Stimulated activated memory B cell treated with anti-CD40 and anti-IgM and Interleukin-4, amounts not matched to agents 10 μg/mL and 1 μg/mL and 100 μg/mL, for 72 hours (primary cell): ENCODE measurements at places on chromosomes 1 and 21.

DNA sequence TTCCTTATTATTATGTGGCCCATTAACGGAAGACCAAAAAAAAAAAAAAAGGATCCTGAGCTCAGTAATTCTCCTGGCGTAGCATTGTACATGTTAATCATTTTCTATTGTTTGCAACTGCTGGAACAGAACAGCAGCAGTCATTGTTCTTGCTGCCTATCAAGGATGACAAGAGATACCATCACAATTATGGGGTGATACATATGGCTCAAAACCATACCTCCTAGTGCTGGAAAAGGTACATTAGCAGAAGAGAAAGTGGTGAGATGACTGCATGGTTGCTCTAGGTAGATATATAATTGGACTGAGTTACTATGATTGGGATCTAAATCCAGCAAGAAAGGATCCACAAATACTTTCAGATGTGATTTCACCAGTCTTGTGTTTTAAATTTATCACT is 13.3 kb upstream of the TLR5 start:
- no peak for ATAC-seq

DNA sequence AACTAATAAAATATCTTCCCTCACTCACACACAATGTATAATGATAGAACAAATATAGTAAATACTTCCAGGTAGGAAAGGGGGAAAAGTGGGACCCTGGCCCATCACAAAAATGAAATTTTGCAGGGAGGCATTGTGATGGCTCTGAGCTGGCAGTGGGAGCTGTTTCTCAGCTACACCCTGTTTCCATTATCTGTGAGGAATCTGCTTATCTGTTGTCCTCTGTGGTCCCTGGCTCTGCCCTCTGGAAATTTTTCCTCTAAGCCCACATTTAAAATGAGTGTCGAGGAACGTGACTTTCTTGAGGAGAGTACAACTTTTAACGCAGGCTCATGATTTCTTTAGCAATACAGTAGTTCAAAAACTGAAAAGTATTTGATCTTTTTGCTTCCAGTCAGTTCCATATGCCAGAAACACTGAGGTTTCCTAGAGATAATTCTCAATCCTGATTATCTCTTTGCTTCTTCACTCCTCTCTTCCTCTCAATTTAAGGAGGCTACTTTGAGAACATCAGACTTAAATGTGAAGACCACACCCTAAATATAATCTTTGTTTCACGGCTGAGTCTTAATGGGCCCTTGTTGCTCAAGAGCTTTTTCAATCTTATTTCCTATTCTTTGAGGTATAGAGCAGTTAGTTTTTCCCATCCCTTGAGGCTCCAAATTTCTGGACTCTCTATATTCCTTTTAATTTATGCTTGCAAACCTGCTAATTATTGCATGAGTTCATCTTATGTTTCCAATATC is 5.0 kb upstream of the EEIG2 start:
- ATAC-seq, result no peak

- ATAC-seq, result no peak
Measured at GRCh38 chr1:40239626-40240025, 8.1 kb upstream of the TMCO2 start.

GRCh38 chr1:91556556-91556955 is 55.9 kb downstream of the CDC7 start:
- ATAC-seq, result no peak

DNA sequence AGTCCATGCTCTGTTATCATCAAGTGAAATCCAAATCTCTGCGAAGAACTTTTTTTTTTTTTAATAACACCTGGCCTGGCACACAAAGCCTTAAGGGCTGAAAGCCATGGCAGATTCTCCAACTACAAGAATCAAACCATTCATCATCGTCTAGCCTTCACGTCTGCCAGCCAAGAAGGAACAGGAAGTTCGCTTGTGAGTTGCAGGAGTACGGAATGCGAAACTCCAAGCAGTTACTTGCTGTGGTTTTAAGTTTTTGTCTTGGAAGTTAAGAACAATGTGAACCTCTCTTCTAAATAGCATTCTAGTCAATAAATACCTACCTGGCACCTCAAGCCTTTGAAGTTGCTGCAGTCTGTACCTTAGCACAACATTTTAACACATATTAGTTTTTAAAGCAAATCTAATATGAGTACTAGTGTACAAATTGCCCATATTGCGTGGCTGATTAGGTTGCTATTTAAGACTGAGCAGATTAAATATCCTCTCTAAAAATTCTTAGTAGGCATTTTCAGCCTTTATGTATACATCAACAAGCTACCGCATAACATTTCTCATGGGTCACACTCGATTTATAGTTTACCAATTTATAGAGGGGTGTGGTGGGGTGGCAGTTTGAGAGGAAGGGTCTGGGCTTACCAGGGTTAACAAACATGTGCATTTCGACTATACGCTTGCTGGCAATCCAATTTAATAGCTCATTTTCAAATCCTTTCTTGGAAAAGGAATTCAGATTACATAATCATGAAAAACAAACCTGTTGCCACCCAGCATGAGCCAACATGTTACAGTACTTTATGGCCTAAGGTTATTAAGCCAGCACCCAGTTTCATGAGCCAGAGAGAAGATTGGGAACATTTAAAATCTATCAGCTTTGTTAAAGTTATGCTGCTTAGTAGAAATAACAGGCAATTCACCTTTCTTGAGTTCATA is 22.2 kb upstream of the PTPN14 start:
- no peak for ATAC-seq

GRCh38 chr1:184388319-184388889 is 1.6 kb downstream of the C1orf21 start:
- no peak for ATAC-seq

DNA sequence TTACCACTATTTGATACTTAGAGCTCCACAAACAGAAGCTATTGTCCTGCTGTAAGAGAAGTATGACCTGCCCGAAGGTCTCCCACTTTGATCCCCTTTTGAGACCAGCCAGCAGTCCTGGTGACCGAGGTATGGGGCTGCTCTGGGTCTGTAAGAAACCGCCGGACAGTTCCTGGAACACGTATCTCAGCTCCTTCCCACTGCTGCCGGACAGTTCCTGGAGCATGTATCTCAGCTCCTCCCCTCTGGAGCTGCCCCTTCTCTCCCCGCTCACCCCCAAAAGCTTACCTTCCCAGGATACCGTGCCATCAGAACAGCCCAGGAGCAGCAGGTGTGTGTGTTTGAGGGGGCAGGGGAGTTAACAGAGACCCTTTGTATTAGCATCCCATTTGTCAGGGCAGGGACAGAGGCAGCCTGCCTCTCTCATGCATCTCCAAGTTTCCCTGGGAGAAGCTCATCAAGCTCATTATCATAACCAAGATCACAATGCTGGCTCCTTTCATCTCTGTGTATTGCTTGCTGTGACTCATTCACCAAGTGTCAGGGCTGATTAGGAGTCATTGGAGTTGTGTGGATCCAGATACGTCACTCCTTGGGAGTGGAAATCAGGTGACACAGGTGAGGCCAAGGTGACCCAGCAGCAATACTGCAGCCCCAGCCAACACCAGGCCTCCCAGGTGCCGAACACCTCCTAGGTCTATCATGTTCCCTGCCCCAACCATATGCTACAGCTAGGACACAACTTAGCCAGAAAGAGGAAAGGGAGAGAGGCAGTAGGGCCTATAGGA is 25.3 kb downstream of the OPTC start:
- ATAC-seq, result no peak

DNA sequence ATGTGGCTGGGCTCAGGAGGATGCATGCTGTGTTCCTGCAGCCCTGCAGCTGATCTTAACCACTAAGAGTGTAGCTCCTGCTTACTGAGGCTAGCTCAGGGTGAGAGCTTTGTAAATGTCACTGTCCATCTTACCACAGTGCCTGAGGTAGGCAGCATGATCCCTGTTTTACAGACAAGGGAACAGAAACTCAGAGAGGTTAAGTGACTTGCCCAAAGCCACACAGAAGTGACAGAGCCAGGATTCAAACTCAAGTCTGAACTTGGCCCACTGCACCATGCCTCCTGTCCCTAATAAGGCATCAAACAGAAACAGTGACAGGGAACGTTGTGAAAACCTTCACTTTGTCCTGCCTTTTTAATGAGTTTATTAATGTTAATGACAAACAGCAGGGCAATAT is 27.9 kb downstream of the PPFIA4 start:
- ATAC-seq, result no peak

DNA sequence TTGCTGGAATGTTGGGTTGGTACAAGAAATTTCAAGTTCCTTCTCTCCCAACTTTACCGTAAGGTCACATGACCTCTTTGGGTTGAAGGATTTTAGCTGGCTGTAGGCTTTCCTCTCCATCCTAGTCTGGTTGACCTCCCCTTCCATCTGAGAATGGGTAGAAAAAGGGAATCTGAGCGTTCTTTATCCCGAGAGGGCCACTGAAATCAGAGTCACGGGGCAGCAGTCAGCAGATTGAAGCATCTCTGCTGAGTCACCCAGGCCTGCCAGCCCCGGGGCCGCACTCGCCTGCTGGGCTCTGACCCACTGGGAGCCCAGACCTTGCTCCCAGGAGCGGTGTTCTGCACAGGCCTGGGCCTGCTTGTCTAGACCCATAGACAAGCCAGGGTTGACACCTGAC is 31.0 kb downstream of the TMCC2 start:
- no peak for ATAC-seq

GRCh38 chr1:99963041-99963795 is 6.6 kb upstream of the SLC35A3 start:
- no peak for ATAC-seq

GRCh38 chr1:20530306-20530705 is 22.1 kb upstream of the FAM43B start:
- no peak for ATAC-seq

GRCh38 chr21:45161038-45161945 is 86.9 kb downstream of the ADARB1 start:
- ATAC-seq, result no peak

- no peak for ATAC-seq
Measured at GRCh38 chr1:207214453-207214852, 107.0 kb upstream of the CD55 start.

- peak; percentile 68 for ATAC-seq
Measured at GRCh38 chr1:247111700-247112478, 7.7 kb upstream of the ZNF669 start.

- no peak for ATAC-seq
Measured at GRCh38 chr1:113742515-113742914, 16.8 kb downstream of the PHTF1 start.

GRCh38 chr1:29695803-29696202 is 459.5 kb downstream of the PTPRU start:
- no peak for ATAC-seq

- peak; percentile 49 for ATAC-seq
Measured at GRCh38 chr1:206001476-206001888, 1.7 kb downstream of the RAB7B start.

DNA sequence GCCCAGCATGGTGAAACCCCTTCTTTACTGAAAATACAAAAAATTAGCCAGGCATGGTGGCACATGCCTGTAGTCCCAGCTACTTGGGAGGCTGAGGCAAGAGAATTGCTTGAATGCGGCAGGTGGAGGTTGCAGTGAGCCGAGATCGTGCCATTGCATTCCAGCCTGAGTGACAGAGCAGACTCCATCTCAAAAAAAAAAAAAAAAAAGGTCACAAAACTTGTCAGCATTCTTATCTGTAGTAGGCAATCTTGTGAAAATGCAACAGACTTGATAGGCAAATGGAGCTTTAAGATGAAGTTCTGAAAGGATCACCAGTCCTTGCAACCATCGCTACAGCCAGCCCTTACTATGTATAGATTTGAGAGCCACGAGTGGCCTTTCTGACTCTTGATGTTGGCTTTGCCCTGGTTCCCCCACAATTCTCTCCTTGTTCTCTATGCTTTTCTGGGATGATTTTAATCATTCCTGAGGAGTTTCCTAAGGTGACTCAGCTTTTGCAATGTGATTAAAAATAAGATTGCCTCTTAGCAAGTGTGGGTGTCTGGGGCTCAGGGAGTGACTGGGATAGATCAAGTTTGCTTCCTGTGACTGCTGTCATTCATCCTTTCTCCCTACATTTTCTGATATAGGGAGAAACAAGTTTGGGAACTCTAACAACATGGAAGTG is 7.1 kb upstream of the MAP1LC3C start:
- ATAC-seq, result no peak

GRCh38 chr1:114502080-114502479 is 8.9 kb downstream of the TRIM33 start:
- ATAC-seq, result no peak

- no peak for ATAC-seq
Measured at GRCh38 chr1:107668762-107669161, 296.2 kb downstream of the VAV3 start.

GRCh38 chr1:234727018-234727940 is 117.3 kb upstream of the IRF2BP2 start:
- ATAC-seq, result peak; percentile 24

DNA sequence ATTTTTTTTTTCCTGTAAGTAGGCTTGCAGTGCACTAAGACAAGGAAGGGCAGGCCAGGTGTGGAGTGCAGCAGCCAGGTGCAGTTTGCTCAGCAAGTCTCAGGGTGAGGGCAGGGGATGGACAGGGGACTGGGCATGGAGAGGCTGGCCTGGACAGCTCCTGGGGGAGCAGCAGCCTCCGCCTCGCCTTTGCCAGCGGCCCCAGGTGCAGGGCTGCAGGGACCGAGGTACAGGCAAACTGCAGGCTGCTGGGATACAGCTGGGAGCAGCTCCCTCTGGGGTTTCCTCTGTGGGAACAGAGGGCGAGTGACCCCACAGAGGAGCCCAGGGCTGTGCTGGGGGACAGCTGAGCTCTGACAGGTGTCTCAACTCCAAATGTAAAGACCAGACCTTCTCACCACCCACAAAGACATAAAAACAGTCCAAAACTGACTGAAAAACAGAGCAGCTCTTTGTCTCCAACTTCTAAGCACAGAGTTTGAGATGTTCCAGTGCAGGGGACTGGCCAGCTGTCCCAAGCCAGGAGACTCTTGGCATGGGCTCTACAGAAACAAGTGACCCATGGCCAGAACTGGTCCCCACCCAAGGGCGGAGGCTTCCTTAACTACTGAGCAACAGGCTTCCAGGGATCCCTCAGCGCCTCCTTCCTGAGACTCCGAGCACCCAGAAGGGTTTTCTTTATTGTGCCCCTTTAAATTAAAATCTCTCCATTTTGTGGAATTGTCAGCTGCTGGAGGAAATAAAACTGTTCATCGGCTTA is 27.7 kb upstream of the AJAP1 start:
- ATAC-seq, result no peak

DNA sequence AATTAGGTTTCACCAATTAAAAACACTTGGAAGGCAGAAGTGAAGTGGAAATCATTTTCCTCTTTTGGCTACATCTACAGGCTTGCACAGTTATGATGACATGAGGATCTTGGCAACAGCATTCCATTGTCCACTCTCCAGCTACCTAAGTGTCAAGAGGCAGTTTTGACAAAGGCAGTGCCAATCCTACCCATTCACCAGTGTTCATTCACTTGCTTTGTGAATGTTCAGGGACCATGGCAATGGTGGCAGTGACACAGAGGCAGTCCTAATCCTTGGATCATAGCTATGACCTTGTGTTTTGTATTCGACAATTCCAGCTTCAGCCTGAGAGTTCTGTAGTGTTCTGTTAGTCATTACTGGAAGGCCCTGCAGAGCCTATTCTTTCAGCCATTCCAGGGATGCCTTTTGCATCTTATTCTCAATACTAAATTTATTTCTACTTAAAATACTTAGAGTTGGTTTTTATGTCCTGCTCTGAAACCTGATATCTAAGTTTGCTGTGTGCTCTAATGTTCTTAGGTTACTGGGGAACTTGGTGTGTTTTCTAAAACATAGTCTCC is 36.7 kb downstream of the CRB1 start:
- no peak for ATAC-seq
